ENCODE measurements at places on chromosomes 4 and X.

- no peak overlapping the region for H3K27ac ChIP-seq
- H3K4me1 ChIP-seq = peaks cover 12% of the 10 kb centered on the region
- no peak for DNase-seq
- no peaks in the 10 kb centered on the region for H3K27me3 ChIP-seq
- H3K4me3 ChIP-seq = no peak overlapping the region
These were observed 145.6 kb downstream of the POLA1 start for GRCh38 chrX:24839331-24839730.

DNA sequence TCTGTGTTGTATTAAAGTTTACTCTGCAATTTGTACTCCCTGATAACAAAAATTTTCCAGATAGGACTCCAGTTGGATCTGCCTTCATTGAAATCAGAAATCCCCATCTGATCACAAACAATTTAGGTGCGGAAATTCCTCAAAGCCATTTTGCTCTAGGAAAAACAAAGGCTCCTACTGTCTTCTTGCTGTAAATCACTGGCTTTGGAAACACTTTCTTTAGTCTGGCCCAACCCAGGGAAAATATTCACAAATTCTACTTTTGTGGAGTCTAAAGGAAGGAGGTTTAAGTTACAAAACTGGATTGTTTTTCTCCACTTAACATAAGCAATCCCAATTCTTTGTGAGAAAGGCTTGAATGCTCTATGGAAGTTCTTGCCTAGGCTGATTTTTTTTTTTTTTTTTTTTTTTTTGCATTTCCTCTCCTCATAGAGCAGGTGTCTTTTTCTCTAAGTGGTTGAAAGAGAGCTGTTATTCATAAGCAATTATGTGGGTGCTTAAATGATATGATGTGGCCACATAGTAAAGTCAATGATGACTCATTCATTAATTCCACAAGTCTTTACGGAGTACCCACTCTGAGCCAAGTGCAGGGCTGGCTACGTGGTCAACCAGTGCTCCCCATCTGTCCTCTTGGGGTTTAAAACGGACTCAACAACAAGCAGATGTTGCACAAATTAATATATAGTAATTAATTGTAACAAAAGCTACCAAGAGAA, 261.4 kb downstream of the LDB2 start:
- H3K27me3 ChIP-seq = no peaks in the 10 kb centered on the region
- no peak for DNase-seq
- H3K27ac ChIP-seq = no peak overlapping the region

- H3K4me1 ChIP-seq = peaks cover 26% of the 10 kb centered on the region
- H3K27ac ChIP-seq = no peak overlapping the region
- no peak for DNase-seq
These were observed 2.8 kb downstream of the AWAT2 start for GRCh38 chrX:70046978-70047377.

- peak overlapping the region; percentile 82 for H3K4me3 ChIP-seq
- peak; percentile 77 for DNase-seq
- peaks cover 11% of the 10 kb centered on the region for H3K4me1 ChIP-seq
- H3K36me3 ChIP-seq = no peaks in the 10 kb centered on the region
- no peak overlapping the region for H3K27ac ChIP-seq
These were observed 1.4 kb upstream of the RPS6KA3 start for GRCh38 chrX:20267931-20268701.

DNA sequence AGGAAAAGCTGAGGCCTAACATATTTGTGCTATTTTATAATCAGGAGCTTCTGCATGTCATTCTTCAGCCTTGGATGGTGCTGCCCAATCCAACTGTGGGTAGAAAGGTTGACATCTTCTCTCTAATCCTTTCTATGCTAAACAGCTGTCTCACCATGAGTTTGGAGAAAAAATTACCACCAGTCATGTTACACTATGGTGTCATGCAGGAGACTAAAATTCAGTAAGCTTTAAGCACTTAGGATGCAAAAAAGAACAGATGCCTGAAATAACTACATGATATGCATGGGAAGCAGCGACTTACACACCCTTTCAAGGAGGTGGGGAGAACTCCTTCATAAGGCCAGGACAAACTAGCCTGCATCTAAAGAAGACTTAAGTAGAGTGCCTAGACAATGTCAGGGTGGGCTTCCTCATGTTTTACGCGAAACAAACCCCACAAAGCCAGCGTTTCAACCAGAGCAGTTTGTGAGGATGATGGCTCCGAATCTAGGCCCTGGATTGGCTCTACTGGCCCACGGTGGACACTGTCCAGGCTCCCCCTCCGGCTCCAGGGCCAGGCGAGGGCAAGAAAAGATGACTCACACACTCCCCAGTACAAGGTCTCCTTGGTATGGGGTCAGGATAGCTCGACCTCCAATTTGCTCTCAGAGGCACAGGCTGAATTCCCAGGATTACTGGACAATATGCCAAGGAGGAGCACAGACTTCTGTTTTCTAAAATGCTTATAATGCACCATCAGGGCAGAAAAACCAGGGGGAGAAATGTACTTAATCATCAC, 45.1 kb downstream of the STX18 start:
- H3K36me3 ChIP-seq = no peaks in the 10 kb centered on the region
- no peak for DNase-seq
- no peaks in the 10 kb centered on the region for H3K27me3 ChIP-seq

DNA sequence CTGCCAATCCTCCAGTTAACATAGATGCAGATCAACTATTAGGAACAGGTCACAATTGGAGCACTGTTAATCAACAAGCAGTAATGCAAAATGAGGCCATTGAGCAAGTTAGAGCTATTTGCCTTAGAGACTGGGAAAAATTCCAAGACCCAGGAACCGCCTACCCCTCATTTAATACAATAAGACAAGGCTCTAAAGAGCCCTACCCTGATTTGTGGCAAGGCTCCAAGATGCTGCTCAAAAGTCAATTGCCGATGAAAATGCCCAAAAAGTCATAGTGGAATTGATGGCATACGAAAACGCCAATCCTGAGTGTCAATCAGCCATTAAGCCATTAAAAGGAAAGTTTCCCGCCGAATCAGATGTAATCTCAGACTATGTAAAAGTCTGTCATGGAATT, 20.5 kb upstream of the TRIM61 start:
- H3K4me1 ChIP-seq = no peaks in the 10 kb centered on the region
- no peak overlapping the region for H3K27ac ChIP-seq
- peaks cover 26% of the 10 kb centered on the region for H3K27me3 ChIP-seq

DNA sequence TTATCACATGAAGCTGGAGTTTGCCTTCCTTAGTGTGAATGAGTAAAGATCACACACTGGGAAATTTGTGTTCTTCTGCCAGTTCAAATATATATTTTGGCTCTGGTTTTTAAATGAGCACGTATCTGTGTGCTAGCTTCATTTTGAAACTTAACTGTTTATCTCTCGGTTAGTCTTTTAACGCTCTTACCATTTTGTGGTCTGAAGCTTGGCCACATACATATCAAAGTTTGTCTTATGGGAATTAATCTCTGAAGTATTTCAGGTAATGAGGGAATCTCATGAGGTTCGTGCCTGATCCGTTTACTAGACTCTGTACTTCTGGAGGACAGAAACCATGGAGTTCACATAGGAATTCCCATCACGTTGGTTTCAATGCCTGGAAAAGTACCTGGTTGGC, 13.8 kb downstream of the ATP10D start:
- peaks cover 6% of the 10 kb centered on the region for H3K4me1 ChIP-seq
- peaks cover 2% of the 10 kb centered on the region for H3K36me3 ChIP-seq
- no peak for DNase-seq
- no peaks in the 10 kb centered on the region for H3K27me3 ChIP-seq
- no peak overlapping the region for H3K4me3 ChIP-seq

- no peak overlapping the region for H3K4me3 ChIP-seq
- no peaks in the 10 kb centered on the region for H3K27me3 ChIP-seq
- H3K4me1 ChIP-seq = no peaks in the 10 kb centered on the region
- no peak overlapping the region for H3K27ac ChIP-seq
These were observed 217.1 kb upstream of the STS start for GRCh38 chrX:6930307-6930849.

GRCh38 chr4:86825511-86825910, 23.7 kb downstream of the SLC10A6 start:
- no peaks in the 10 kb centered on the region for H3K27me3 ChIP-seq
- no peak overlapping the region for H3K4me3 ChIP-seq
- DNase-seq = no peak
- no peaks in the 10 kb centered on the region for H3K4me1 ChIP-seq
- no peaks in the 10 kb centered on the region for H3K36me3 ChIP-seq

- H3K4me1 ChIP-seq = no peaks in the 10 kb centered on the region
- H3K36me3 ChIP-seq = peaks cover 5% of the 10 kb centered on the region
- H3K27ac ChIP-seq = no peak overlapping the region
- no peak for DNase-seq
- H3K4me3 ChIP-seq = no peak overlapping the region
- peaks cover 4% of the 10 kb centered on the region for H3K27me3 ChIP-seq
These were observed 163.7 kb downstream of the SMIM20 start for GRCh38 chr4:26077756-26078155.

GRCh38 chr4:82761229-82761628, 37.4 kb downstream of the SCD5 start:
- H3K27me3 ChIP-seq = no peaks in the 10 kb centered on the region
- H3K4me1 ChIP-seq = peaks cover 12% of the 10 kb centered on the region
- peaks cover 7% of the 10 kb centered on the region for H3K36me3 ChIP-seq
- no peak overlapping the region for H3K27ac ChIP-seq
